ENCODE measurements at places on chromosomes 2 and 18. TPM values are rescaled to one million over a fixed set of nuclear protein-coding genes. Genes with fewer than 3 reads are reported as not detected.

DNA sequence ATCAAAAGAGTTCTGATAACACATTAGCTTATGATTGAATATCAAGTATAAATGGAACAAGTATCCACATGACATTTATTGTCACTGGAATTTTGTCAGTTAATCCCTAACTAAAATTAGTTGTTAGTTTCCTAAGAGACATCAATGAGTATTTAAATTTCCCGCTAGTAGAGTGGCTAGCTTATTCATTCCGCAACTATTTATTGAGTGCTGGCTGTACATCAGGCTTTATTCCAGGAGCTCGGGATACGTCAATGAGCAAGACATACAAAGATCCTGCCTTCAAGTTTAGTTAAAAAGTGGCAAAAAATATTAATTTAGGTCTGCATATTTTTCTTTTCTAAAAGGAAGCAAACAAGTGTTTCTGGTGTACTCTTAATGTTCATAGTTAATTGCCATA lies 59.3 kb downstream of the PRKRA start:
- DNase-seq: no peak

GRCh38 chr18:79922971-79923411 lies 28.5 kb downstream of the SLC66A2 start:
- no peak for DNase-seq

Gene PLGLB2
- polyA plus RNA-seq: 0.11 TPM

Gene SERPINB10
- 0.73 TPM for polyA plus RNA-seq

GRCh38 chr18:37188016-37188791 lies 359.3 kb downstream of the KIAA1328 start:
- DNase-seq: no peak

Gene GPR75
- 0.11 TPM for polyA plus RNA-seq

Gene ARHGEF4
- 14.1 TPM for polyA plus RNA-seq

- no peak for DNase-seq
Observed at GRCh38 chr18:2293109-2293839, 278.0 kb downstream of the METTL4 start.

Gene CDKL4
- 0.04 TPM for polyA plus RNA-seq

DNA sequence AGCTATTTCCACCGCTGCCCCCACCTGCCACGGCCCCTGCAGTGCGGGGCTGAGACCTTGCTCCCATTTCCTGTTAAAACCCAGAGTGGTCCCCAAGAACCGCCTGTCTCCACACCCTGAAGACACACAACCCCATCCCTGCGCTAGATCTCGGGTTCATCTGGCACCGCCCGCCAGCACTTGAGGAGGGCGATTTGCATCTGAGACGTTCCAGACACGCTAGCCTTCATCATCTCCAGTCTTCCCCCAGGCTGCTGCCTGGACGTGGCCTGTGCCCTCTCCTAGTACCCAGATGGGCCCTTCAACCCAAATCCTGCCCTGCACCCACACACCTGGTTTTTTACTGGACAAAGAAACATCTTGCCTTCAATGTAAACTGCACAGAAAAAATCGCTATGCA lies 49.8 kb downstream of the SLC66A2 start:
- DNase-seq: no peak

- no peak for DNase-seq
Observed at GRCh38 chr18:48887905-48888772, 62.6 kb downstream of the SMAD7 start.

GRCh38 chr2:149720615-149721014 lies 133.0 kb upstream of the MMADHC start:
- DNase-seq: no peak

DNA sequence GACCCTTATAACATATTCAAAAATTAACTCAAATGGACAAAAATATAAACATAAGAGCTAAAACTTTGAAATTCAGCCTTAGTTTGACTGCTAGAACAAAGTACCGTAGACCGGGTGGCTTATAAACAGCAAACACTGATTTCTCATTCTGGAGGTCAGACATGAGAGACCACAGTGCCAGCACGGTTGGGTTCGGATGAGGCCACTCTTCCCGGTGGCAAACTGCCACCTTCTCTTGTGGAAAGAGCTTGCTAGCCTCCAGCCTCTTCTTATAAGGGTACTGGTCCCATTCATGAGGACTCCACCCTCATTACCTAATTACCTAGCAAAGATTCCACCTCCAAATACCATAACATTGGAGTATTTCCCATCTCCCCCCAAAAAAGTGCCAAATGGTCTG lies 91.3 kb downstream of the FAM210A start:
- DNase-seq: no peak

GRCh38 chr18:49561289-49562193 lies at the start of gene LIPG:
Gene LIPG (plus strand): TSS chr18:49562057. CDS start chr18:49562309, 252 bp downstream.
- DNase-seq: peak; percentile 94

- DNase-seq: no peak
Observed at GRCh38 chr2:28355521-28356094, 37.0 kb upstream of the FOSL2 start.

Gene LHCGR
- polyA plus RNA-seq: not detected

Gene ADGRF3
- polyA plus RNA-seq: not detected

- DNase-seq: peak; percentile 32
Observed at GRCh38 chr2:74130211-74130995, 17.3 kb downstream of the BOLA3 start.

Gene AFTPH
- 15.9 TPM for polyA plus RNA-seq

- DNase-seq: no peak
Observed at GRCh38 chr18:21262979-21263378, 20.9 kb downstream of the GREB1L start.

GRCh38 chr2:104766683-104767082 lies 87.2 kb upstream of the POU3F3 start:
- DNase-seq: peak; percentile 88

- no peak for DNase-seq
Observed at GRCh38 chr2:153455403-153455802, 23.2 kb downstream of the RPRM start.

DNA sequence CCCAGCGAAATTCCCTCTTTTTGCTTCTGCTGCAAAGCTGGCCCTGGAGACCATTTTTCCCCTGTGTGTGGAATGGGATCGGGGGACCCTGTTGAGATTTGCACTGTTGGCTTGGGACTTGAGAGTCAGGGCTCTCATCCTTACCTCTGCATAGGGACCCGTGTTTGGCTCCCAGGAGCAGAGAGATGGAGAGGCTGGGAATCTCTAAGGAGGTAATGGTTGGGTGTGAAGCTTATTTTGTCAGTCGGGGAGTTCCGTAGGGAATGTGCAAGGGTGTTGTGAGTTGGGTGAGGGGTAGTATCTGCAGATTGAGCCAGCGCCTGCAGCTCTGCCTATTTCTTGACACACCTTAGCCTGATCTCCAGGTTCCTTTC lies 4.5 kb downstream of the GATA6 start:
- no peak for DNase-seq

Gene TM4SF20
- not detected for polyA plus RNA-seq

DNA sequence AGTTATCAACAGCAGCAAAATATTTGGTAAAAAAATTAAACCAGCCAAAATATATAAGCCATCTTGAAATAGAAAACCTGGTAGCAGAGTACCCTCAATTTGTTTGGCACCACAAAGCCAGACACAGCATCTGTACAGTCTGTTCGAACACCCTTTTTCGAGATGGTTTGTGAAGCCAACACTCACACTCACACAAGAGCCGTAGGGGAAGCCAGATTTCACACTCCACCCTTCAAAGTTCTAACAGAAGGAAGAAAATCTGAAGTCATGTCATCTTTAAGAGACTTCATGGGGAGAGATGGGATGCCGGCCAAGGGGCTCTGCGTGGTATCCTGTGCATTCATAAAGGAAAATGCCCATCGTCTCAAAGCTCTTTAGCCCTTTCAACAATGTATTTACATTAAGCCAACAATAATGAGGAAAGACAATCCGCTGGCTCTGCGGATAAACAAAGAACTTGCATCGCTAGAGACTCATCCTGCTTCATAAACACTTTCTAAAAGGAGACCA lies 451.5 kb upstream of the CHST9 start:
- no peak for DNase-seq

- no peak for DNase-seq
Observed at GRCh38 chr2:45134014-45134413, 124.8 kb upstream of the SIX2 start.

Gene SCN2A
- 0.13 TPM for polyA plus RNA-seq

GRCh38 chr18:79434607-79435401 lies 39.1 kb downstream of the NFATC1 start:
- DNase-seq: no peak

GRCh38 chr2:129821445-129821844 lies 158.0 kb upstream of the RAB6C start:
- no peak for DNase-seq

DNA sequence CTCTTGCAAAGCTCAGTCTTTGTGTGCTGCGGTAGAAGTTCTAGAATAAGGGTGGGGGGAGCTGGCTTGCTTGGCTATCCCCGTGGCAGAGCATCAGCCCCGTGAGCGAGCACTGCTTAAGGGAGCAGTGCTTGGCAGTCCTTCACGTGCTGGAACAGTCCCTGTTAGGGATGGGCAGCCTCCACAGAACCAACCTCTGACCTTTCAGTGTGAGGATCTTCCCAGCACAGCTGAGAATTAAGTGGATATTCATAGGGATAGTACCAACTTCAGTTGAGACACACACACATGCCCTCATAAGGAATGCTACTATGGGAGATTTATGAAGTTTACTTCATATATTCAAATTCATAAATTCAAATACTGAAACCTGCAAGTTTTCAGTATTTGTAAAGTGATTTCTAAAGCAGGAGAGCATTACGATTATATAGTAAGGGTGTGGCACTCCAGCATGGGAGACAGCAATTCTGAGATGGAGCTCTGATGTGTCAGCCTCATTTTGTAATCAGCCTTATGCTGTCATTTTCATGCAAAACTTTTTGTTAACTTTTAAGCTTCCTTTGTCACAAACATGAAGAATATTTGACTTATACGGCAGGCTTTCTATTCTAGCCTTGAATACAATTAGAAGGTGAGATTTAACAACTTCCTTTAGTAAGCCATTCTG lies 39.5 kb downstream of the ATP9B start:
- no peak for DNase-seq

Gene KLHL41
- 0.19 TPM for polyA plus RNA-seq

DNA sequence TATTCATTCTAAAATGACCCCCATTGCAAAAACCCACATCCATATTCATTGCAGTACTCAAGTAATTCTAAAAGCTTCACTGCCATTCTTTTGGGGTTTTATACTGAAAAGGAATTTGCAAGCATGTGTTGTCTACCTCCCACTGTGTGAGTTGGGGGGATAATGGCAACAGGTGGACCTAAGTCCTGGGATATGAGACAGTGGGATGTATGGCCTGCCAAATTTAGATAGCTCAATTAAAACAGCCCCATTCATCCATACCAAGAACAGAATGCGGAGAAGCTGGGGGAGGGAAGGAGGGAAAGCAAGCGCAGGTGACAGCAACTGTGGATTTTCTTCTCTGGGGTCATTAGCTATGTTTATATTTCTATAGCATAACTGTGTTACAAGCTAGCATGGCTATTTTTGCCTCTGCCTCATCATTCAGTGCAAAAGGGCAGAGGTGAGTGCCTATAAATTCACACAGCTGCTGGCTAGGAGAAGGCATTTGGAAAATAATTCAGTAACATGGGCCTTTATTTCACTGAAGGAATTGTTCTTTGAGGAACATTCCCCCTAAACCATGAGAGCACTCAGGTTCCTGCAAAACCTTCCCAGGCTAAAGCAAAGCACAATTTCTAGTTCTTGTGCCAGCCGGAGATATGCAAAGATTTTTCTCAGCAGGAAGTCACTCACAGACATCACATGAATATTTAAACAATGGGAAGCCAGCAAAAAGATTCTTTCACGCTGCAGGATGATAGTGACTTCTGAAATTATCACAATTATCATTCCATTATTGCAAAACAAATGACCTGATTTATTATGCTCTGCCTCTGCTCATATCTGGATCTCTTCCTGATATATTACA lies 393.9 kb upstream of the ACVR2A start:
- DNase-seq: no peak
